Ecto neural progenitor cell (in vitro differentiated cells): ENCODE measurements at places on chromosomes 7 and 10.

DNA sequence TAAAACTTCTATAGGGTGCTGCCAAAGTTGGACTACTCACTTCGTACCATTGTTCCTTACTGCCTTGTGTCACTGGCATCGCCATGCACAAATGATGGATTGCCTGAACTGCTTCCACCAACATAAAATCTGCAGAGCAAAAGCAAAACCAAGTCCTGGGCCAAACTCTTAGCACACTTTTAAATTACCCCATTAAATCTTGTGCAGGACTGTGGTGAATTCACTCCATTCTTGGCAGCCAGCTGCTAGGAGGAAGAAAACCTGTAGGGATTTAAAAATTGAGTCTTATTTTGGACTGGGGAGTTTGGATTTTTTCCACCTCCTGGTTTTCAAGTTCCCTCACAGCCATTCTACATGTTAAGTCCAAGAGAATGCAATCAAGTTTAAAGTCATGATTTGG is 646.9 kb downstream of the SORCS3 start:
- no peak for DNase-seq

DNA sequence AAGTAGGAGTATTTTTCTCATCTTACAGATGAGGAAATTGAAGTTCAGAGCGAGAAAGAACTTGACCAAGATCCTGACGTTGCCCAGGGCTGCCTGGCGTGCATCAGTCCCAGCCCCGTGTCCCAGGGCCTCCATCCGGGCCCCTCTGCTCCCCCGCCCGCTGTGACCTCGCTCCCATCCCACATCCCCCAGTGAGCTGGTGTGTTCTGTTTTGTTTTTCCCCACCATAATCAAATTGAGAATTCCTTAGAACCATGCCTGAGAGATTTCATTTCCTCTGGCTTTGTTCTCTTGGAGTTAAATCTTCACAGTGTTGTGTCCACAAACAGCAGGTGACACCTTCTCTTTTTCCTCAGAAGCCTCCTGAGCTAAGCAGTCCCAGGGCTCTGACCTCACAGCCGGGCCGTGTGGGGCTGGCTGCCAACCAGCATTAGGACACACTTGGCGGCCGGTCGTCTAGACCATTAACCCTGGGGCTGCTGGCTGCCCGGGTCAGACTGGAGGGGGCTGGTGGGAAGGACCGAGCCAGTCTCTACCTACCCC is 44.3 kb downstream of the PFKP start:
- DNase-seq = no peak

DNA sequence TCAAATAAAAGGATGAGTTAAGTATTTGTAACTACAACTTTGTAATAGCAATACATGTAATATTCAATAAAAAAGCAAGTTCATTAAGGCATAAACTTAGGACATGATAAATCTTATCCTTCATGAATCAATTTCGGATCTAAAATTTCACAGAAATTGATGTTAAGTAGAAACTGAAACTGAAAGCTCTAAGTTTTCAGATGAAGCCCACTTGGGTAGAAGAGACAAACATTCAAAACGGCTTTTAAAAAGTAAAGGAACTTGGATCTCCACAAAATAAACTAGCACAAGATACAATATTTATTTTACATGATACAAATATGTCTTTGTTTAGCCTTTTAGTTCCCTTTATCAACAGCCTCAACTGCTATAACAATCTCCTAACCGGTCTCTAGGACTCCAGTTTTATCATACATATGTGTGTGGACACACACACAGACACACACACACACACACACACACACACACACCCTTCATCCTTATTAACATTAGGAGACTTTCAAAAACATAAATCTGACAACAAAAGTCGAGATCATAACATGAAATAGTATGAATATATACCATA is 83.7 kb downstream of the USP6NL start:
- DNase-seq = no peak

- DNase-seq = no peak
Observed at GRCh38 chr10:22623633-22624253, 90.6 kb downstream of the PIP4K2A start.

GRCh38 chr7:100516135-100516812 is 22.7 kb upstream of the AGFG2 start:
- no peak for DNase-seq

DNA sequence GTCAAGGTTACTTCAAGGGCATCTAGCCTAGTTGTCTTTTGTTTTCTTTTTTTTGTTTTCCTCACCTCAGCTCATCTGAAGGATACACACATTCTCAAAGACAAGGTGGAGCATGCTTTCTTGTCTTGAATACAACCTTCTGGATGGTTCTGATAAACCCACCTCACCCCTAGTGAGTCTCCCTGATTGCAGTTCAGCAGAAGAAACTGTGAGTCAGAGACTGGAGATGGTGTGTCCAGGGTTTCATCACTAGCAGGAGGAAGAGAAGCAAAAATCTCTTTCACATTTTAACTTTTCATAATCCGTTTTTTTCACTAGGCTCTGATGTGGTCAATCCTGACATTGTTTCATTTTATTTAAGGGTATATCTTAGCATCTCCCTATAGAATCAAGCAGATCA is 143.0 kb upstream of the NRBF2 start:
- DNase-seq = no peak

GRCh38 chr10:71812016-71812912 is 38.8 kb downstream of the PSAP start:
- DNase-seq = peak; percentile 76

GRCh38 chr10:634256-634655 is 55.2 kb downstream of the DIP2C start:
- no peak for DNase-seq

GRCh38 chr7:108589874-108590273 is 20.2 kb downstream of the DNAJB9 start:
- no peak for DNase-seq

DNA sequence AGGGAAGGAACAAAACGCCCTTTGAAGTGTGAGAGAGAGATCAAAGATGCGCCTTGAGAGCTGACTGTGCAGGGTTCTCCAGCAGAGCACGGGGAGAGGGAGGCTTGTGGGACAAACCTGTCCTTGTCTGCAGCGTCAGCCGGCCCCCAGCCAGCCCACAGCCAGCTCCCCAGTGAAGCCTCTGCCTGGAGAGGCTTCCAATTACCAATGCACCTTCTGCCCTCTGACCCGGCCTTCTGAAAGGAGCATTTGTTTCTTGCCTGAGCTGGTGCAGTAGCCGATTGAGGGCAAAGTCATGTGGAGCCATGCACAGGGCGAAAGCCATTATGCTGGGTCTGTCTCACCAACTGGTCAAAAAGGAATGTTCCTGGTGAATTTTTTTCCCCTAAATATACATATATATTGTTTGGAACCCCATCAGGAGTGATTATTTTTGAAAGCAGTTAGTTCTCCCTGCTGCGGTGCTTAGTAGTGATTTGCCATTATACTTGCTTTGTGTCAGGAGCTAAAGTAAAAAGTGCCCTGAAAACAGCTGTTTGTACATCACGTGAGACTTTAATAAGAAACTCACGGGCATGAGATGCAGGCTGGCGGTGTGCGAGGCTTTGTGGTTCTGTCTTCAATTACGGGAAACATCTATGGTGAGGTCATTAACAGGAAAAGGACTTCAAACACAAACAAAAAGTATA is 268.6 kb downstream of the KLF6 start:
- DNase-seq = peak; percentile 62

- DNase-seq = no peak
Observed at GRCh38 chr10:9645404-9645803, 1372.3 kb upstream of the CELF2 start.

- DNase-seq = no peak
Observed at GRCh38 chr10:31926160-31926559, 2.5 kb downstream of the ARHGAP12 start.

- no peak for DNase-seq
Observed at GRCh38 chr7:47103498-47104205, 478.3 kb downstream of the TNS3 start.

- DNase-seq = no peak
Observed at GRCh38 chr10:51423121-51423452, 276.3 kb downstream of the CSTF2T start.

DNA sequence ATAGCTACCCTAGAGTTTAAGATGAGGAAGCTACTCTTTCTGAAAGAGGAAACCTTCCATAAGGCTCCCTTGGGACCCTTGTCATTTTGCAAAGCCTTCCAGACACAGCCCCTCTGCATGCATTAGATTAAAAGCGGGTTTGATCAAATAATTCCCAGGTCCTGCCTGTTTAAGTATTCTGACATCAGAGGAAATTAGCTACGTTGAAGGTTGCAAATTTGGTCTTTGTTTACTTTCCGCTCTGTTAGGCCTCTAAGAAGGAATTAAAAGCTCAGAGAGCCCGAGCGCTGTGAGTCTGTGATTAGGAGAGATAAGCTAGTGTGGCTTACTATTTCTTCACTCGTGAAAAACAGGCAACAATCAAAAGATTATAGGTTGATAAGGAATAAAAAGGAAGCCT is 1.4 kb upstream of the THSD7A start:
- DNase-seq = no peak

- no peak for DNase-seq
Observed at GRCh38 chr10:123726836-123727235, 60.7 kb downstream of the GPR26 start.

DNA sequence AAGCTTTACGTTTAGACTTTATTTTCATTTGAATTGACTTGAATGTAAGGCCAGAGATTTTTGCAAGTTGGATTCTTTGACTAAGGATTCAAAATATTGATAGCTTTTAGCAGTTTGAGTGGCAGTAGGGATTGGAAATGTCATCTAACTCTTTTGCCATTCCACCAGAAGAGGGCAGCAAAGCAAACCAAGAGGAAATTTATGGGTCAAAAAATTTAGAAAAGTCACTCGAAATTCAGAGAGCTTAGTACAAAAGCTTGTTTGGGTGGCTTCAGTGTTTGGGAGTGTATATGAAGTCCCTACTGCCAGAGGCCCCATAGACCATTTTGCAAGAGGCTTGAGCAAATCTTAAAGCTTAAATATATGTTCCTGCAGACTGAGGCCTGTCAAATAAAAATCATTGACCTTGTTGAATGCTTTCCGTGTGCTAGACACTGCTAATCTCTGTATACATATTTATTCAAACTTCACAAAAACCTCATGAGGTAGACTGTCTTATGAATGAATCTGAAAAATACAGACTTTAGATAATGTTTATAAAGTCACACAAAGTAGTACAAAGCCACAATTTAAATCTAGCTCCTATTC is 44.6 kb upstream of the RSBN1L start:
- no peak for DNase-seq

DNA sequence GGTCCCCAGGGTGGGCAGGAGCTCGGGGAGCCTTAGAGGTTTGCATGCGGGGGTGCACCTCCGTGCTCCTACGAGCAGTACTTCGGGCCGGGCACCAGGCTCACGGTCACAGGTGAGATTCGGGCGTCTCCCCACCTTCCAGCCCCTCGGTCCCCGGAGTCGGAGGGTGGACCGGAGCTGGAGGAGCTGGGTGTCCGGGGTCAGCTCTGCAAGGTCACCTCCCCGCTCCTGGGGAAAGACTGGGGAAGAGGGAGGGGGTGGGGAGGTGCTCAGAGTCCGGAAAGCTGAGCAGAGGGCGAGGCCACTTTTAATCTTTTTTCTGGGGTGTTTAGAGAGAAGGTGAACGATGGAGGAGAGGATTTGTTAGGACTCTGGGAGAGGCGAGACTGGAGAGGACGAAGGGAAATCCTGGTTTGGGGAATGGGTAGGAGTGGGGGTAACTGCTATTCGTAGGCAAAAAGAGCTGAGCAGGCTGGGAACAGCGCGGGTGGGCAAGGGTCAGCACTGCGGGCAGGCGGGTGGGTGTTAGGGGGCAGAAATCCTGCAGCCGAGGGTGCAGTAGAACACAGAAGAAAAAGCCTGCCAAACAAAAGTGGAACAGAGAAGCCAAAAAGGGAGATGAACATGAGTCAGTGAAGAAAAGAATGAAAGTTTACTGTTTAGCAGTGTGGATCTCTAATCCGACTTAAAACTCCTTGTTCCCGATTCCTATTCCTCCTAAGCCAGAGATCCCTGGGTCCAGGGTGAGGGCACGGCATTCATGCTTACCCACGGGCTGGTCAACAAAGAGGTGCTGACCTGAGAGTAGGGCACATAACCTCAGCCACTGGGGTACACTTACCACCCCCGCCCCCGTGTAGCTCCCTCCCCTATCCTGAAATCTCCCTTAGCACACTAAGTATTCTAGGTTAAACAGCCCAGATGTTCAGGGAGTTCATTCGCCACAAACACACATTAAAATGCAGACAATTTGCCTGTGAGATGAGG is 26.9 kb downstream of the PRSS2 start:
- peak; percentile 52 for DNase-seq

DNA sequence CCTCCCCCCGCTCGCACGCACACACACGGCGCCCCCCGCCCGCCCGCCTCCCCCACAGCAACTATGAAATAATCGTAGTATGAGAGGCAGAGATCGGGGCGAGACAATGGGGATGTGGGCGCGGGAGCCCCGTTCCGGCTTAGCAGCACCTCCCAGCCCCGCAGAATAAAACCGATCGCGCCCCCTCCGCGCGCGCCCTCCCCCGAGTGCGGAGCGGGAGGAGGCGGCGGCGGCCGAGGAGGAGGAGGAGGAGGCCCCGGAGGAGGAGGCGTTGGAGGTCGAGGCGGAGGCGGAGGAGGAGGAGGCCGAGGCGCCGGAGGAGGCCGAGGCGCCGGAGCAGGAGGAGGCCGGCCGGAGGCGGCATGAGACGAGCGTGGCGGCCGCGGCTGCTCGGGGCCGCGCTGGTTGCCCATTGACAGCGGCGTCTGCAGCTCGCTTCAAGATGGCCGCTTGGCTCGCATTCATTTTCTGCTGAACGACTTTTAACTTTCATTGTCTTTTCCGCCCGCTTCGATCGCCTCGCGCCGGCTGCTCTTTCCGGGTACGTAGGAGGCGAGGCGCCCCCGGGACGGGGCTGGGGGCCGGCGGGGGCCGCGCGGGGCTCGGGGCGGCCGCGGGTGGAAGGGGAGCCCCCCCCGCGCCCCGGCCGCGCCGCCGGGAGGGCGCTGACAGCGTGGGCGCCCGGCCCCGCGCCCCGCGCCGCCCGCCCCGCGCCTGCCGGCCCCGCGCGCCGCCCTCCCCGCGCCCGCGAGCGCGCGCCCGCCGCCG is 441 bp downstream of the BMI1 start:
- peak; percentile 86 for DNase-seq

DNA sequence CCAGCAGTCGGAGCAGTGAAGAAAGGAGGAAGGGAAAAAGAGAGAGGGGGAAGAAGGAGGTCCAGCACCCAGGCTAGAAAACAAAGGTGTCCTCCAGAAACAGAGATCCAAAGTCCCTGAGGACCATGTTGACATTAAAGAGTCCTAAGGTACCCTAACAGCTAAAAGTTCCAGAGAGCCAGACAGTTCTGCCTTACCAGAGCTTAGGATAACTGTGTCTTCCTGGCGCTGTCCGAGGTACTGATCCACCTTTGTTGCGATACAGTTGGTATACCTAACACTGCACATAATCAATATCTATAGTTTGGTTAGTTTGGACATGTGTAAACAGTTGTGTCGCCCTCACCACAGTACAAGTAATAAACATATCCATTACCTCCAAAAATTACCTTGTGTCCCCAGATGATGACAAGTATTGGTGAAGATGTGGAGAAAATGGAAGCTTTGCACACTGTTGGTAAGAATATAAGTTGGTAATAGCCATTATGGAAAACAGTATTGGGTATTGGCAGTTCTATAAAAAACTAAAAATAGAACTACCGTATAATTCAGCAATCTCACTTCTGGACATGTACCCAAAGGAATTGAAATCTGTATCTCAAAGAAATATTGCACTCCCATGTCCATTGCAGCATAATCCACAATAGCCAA is 59.8 kb downstream of the GRID1 start:
- peak; percentile 64 for DNase-seq

GRCh38 chr10:14742382-14742781 is 32.3 kb downstream of the FAM107B start:
- no peak for DNase-seq

GRCh38 chr10:113042868-113043267 is 92.8 kb downstream of the TCF7L2 start:
- DNase-seq = no peak

GRCh38 chr10:44972874-44973306 is 5.7 kb downstream of the DEPP1 start:
- no peak for DNase-seq

GRCh38 chr10:30127120-30127541 is 67.7 kb upstream of the JCAD start:
- DNase-seq = no peak
